Nephron progenitor cell (in vitro differentiated cells): ENCODE measurements at places on chromosomes 6 and 20.

DNA sequence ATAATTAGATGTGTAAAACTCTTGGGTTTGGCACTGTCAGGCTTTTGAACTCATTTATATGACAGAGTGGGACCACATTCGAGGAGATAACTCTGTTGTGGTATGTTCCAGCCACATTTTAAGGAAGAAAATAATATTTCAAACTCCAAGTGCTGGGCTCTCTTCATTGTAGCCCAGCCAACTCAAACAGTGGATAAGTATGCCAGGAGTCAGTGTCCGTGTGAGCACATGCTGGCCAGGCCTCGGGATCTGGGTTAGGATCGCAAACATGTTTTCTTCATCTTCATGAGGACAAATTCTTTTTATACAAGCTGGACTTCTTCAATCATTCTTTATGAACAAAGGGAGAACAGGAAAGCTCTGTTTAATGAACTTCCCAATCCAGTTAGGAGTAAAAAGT lies 497.5 kb downstream of the MAFB start:
- H3K36me3 ChIP-seq, result no peaks in the 10 kb centered on the region
- DNase-seq, result no peak
- H3K27ac ChIP-seq, result no peak overlapping the region

GRCh38 chr20:5133998-5134397 lies 7.2 kb downstream of the CDS2 start:
- no peaks in the 10 kb centered on the region for H3K36me3 ChIP-seq
- no peak overlapping the region for H3K27ac ChIP-seq
- DNase-seq, result no peak
- H3K27me3 ChIP-seq, result no peaks in the 10 kb centered on the region

- H3K36me3 ChIP-seq, result no peaks in the 10 kb centered on the region
- H3K4me1 ChIP-seq, result peaks cover 19% of the 10 kb centered on the region
- no peak for DNase-seq
- H3K4me3 ChIP-seq, result no peak overlapping the region
- H3K27ac ChIP-seq, result no peak overlapping the region
- H3K27me3 ChIP-seq, result peaks cover 17% of the 10 kb centered on the region
Observed at GRCh38 chr20:23244156-23244915, 106.3 kb upstream of the NXT1 start.

DNA sequence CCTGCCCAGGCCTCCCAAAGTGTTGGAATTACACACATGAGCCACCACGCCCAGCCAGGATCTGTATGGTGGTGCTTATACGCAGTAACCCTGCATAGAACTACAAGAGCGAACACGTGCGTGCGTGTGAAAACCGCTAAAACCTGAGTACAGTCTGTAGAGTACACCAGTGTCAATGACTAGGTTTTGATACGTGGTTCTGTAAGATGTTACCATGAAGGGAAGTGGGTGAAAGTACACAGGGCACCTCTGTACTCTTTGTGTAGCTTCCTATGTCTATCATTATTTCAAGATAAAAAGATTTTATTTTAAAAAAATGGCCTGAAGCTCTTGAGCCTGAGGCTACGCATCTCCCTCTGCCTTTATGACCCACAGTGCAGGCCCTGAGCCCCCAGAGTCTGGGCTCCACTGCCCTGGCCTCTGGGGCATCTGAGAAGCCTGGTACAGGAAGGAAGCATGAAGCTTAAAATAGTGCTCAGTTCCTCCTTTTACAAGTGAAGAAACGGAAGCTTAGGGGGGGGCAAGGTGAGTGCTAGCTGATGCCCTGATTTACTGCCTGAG lies 21.6 kb downstream of the LY86 start:
- no peak overlapping the region for H3K4me3 ChIP-seq
- H3K36me3 ChIP-seq, result no peaks in the 10 kb centered on the region
- peaks cover 14% of the 10 kb centered on the region for H3K4me1 ChIP-seq
- no peak overlapping the region for H3K27ac ChIP-seq

DNA sequence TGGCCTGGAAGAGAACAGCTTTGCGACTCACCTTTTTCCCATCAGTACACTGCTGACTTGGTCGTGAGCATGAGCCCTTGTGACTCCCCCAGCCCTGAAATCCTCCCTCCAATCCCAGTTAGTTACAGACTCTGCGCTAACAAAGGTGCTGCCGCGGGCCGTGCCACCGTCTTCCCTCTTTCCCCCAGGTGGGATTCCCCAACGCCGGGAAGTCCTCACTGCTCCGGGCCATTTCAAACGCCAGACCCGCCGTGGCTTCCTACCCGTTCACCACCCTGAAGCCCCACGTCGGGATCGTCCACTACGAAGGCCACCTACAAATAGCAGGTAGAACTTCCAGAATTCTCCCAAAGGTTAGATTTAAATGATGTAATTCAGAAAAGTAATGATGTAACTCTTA lies 16.1 kb downstream of the MTG2 start:
- H3K27me3 ChIP-seq, result no peaks in the 10 kb centered on the region
- peaks cover 54% of the 10 kb centered on the region for H3K36me3 ChIP-seq
- no peak overlapping the region for H3K4me3 ChIP-seq

DNA sequence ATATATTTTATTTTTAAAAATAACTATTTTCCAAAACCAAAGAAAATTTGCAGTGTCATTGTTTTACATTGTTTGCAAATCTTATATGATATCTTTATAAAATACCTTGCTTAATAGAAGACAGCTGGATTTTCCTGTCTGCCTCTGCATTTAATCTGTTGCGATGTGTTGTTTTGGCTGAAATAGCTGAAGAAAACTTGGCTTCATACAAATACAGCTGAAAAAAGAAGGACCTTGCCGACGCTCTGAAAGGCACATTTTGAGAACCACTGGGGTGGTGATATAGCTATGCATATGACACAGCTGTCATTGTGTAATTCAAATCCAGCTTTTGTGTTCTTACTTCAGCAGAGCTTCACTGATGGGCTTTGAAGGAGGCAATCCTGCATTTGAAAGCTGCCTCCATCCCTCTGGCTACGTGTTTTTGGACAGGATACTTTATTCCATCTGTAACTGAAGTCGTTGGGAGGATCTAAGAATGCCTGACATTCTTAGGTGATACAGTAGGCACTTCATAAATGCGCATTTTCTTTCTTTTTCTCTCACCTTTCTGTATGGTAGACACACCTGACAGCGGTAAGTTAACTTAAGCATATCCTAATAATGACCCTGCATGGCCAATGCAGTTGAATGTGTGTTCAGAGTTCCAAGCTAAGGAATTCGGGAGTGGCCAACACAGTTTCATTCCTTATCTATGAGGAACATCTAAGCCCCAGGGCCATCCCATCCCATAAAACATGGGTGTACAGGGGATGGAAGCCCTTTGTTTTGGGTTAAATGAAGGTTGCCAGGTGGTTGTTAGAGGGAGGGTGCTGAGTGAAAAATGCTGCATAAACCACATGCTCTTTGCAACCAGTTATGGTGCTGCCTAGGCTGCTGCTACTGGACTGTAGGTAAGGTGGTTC lies 213.0 kb downstream of the TFAP2A start:
- H3K36me3 ChIP-seq, result no peaks in the 10 kb centered on the region
- DNase-seq, result no peak
- H3K4me1 ChIP-seq, result peaks cover 2% of the 10 kb centered on the region
- no peaks in the 10 kb centered on the region for H3K27me3 ChIP-seq

DNA sequence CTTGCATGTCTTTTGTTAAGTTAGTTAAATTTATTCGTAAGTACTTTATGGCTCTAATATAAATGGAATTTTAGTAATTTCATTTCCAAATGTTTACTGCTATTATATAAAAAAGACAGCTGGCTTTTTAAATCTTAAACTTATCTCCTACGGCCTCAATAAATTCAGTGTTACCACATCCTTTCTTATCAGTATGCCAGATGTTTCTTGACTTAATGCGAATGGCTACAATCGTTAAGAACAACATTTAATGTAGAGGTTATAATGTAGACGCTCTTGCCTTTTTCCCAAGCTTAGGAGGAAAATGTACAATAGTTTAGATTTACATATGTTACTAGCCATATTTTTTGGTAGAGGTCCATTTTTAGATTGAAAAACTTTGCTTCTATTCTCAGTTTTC lies 659.4 kb downstream of the TENT5A start:
- H3K27me3 ChIP-seq, result no peaks in the 10 kb centered on the region
- no peak overlapping the region for H3K27ac ChIP-seq
- no peak overlapping the region for H3K4me3 ChIP-seq
- H3K4me1 ChIP-seq, result no peaks in the 10 kb centered on the region
- no peak for DNase-seq

- no peaks in the 10 kb centered on the region for H3K4me1 ChIP-seq
- peaks cover 5% of the 10 kb centered on the region for H3K36me3 ChIP-seq
- no peak overlapping the region for H3K27ac ChIP-seq
- H3K4me3 ChIP-seq, result no peak overlapping the region
- H3K27me3 ChIP-seq, result peaks cover 3% of the 10 kb centered on the region
Observed at GRCh38 chr6:61809004-61809595, 476.9 kb downstream of the KHDRBS2 start.
